NCI-H2171 (cell line): ENCODE measurements at places on chromosomes 11 and 22.

- DNase-seq = no peak
Observed at GRCh38 chr22:20741634-20742581, 32.0 kb upstream of the SERPIND1 start.

DNA sequence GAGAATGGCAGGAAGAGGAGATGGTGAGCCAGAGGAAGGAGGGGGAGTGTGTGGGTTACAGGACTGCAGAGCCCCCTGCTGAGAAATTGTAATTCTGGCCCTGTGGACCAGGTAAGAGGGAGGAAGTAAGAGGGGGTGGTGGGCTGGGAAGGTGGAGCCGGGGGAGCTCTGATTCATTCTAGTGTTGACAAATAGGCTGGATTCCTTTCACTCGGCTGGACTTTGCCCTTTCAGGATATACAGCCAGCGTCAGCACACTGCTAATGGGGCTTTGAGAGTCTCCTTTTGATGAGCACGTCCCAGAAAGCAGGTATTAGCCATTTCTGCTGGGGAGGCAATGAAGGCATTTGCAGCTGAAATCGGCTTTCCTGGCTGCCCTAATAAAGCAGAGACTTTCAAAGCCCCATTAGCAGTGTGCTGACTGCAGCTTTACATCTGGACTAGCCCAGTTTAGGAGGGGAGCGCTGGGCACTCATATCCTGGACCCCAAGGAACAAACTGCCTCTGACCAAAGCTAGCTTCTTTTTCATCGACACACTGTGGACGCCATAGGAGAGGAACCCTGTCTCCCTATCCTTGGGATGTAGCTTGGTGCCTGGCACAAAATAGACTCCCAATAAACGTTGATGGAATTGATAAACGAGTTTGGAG, 44.8 kb upstream of the CADM1 start:
- DNase-seq = no peak

DNA sequence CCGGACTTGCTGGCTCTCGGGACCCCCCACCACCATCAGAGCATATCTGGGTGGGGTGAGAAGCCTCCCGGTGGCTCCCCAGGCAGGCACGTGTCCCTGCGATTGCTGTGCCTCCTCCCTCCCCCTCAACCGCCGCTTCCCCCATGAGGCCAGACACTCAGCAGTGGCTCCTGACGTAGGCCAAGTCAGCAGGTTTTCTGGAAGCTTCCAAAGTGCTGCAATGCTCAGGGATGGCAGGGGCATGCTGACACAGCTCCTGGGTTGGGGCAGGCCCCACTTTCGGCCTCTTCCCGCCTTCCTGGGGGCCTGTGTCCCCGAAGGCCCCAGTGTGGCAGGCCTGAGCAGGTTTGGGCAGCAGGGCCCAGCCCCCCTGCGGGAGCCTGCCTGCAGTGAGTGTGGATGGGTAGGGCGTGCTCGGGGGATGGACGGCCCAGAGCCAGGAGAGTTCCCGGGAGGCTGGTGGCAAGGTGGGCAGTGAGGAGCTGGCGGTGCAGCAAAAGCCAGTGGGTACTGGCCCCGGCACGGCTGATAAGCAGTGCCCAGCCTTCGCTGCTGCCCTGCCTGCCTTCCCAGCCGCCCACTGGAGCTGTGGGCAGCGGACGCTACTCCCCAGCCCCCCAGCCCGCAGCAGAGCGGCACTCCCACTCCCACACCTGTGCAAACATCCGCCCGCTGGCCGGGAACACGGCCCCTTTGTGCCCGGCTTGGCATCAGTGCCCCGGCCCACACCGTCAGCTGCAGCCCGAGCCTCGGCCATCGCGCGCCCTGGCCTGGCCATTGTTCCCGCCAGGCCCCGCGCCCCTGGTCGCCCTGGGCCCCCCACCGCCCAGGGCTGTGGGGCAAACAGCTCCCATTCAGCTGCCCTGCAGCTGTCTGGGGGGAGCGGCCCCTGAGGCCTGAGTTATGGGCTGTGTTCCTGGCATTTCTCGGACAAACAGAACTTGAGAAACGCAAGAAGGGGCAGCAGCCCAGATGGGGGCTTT, 125.0 kb downstream of the KCNQ1OT1 start:
- no peak for DNase-seq

GRCh38 chr11:66752148-66752547, 23.1 kb upstream of the SPTBN2 start:
- no peak for DNase-seq

DNA sequence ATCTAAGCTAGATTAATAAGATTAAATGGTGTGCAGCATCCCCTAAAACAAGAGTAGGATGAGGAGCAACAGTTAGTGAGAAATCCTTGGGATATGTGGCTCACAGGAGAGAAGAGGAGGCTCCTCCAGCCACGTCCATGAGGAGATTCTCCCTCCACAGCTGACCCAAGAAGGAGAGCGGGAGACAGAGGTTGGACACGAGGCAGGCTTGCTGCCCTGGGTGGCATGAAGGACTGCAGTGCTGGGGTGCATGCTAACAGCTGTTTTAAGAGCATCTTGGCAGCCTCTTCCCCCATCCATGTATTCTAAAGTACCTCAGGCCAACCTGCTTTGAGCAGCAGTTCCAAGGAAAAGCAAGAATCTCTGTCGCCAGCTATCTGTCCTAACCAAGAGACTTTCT, 284.4 kb upstream of the B3GAT1 start:
- DNase-seq = no peak

DNA sequence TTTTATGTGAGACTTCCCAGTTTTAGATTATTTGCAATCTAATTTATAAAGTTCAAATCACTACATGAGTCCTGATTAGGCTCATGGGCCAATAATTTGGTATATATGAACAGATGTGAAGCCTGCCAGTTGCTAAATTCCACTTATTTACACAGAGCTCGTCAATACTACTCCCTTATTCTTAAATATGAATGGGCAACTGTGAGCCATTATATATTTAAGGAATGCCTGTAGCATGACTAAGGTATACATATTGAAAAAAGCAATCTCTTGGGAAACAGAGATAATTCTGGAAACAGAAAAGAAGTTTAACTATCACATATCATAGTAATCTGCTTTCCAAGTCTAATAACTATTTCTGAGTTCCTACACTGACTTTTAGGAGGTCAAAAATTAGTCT, 27.0 kb downstream of the RBMXL2 start:
- no peak for DNase-seq

GRCh38 chr11:19715373-19715772, 2.7 kb downstream of the NAV2 start:
- DNase-seq = no peak

DNA sequence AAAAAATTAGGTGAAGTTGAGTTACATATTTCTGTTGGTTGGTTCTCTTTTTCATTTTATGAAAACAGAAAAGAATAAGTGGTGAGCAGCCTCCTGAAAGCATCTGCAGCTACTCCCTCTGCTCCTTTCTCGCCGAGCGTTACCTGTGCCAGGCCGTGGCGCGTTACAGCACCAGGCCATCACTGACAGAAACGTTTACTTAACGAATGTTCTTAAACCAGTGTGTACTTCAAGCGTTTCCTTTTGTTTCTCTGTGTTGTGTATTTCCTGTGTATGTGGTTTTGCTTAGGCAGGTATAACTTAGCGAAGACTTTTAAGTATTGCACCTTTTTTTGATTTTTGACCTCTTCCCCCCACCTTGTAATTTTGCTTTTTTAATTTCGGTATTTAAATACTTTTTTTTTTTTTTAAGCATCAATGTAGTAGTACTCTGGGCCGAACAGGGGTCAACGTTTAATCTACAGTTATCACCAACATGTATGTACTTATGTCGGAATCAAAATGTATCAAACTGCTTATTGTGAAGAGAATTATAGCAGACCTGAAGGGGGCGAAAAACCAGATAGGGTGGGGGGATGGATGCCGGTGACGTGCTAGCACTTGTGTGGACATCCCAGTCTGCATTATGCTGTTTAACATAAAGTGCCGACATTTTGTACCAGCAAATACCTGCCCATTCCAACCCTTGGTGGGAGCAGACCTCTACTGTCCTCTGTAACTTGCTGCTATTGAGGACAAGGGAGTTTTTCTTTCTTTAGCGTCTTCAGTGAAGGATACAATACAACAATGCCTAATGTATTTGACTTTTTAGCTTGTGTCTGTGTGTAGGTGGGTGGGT, 21.6 kb upstream of the ADSL start:
- no peak for DNase-seq

- DNase-seq = no peak
Observed at GRCh38 chr11:118212781-118213191, 12.0 kb downstream of the JAML start.

DNA sequence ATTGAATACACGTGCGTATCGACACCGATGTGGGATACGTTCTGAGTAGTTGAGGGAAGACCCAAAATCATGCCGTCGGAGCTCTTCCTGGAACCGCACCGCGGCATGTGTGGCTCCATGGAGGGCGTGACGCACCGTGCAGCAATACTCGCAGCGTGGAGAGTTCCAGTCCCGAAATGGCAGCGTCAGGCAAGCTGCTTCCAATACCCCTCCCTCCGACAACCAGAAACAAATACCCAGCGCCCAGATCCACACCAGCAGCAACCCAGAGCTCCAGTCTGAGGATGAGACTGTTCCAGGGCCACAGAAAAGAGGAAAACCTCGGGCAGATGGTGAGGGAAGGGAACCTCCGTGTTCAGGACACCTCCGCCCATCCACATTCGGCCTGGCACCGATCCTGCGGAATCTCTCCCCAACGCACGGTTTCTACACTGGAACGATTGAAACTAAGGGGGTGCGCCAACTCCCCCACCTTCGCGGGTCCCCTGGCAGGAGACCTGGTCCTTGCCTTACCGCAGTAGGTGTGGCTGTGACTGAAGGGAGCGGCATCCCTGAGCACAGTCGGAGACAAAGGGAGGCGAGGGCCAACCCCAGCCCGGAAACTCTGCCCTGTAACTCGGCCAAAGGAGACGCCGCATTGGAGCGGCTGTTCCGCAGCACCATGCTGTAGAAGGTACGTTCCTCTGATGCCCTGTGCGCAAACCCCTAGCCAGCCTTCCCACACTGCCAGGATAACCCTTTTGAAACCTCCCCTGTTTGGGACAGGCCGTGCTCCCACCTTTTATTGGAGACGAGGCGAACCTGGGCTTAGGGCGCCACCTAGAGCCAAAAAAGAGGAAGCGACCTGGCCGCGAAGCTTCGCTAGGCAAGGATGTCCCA, 28.2 kb downstream of the DBX1 start:
- no peak for DNase-seq

DNA sequence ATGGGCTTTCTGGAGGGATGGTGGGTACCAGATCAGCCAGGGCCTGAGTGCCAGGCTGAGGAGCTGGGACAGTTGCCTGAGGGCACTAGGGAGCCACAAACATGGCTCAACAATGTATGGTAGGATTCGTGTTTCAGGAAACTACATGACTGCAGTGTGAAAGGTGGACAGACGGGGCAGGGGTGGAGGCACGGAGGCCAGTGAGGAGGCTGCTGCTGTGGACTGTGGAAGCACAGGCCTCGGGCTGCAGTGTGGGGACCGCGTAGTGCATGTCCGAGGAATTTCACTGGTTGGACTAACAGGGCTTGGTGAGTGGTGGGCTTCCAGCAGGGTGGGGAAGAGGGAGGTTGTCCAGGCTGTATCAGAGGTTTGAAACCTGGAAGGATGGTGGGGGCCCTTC, 7.8 kb downstream of the P2RY2 start:
- no peak for DNase-seq

GRCh38 chr11:86749821-86750401, 50.4 kb upstream of the PRSS23 start:
- no peak for DNase-seq

DNA sequence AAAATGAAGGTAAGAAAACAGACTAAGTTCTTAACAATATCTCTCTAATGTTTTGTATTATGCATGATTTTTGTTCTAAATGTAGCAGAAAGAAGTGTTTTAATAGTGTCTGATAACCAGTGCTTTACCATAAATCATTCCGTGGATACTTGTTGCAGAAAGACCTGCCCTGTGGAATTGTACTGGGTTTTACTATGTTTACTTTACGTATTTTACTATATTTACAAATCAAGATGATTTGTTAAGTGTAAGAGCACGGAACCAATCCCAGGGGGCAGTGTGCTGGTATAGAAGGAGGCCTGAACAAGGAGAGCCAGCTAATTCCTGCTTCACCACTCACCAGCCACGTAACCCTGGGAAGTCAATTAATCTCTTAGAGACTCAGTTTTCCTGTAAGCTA, 1.4 kb downstream of the HTR3B start:
- no peak for DNase-seq

GRCh38 chr11:65912845-65913244, 6.0 kb downstream of the C11orf68 start:
- no peak for DNase-seq

GRCh38 chr11:2393941-2394817, 6.4 kb upstream of the TSSC4 start:
- DNase-seq = no peak

GRCh38 chr11:114562166-114562916, 2.7 kb upstream of the NXPE1 start:
- no peak for DNase-seq
